ENCODE measurements at places on chromosomes 13 and 19.

- no peak for DNase-seq
Observed at GRCh38 chr19:30880151-30880550, 469.1 kb downstream of the TSHZ3 start.

DNA sequence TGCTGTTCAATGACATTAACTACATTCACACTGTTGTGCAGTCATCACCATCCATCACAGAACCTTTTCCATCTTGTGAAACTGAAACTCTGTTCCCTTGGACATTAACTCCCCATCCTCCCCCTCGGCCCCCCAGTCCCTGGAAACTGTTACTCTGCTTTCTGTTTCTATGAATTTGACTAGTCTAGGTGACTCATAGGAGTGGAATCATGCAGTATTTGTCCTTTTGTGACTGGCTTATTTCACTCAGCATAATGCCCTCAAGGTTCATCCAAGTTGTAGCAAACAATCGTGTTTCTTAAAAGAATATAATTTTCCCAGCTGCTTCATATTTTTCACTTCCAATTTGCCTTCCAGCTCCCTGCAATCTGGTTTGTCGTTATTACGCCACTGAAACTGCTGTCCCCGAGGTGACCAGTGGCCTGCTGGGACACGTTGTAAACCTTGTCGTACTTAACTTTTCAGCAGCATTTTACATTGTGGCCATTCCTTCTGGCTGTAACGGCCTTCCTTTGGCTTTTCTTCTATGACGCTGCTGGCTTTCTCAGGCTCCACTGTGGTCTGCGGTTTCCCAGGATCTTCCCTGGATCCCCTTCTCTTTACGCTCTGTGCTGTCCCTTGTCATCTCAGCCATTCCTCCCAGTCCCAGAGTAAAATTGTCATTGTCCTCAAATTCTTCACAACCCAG lies 74.0 kb downstream of the DHRS12 start:
- no peak for DNase-seq

DNA sequence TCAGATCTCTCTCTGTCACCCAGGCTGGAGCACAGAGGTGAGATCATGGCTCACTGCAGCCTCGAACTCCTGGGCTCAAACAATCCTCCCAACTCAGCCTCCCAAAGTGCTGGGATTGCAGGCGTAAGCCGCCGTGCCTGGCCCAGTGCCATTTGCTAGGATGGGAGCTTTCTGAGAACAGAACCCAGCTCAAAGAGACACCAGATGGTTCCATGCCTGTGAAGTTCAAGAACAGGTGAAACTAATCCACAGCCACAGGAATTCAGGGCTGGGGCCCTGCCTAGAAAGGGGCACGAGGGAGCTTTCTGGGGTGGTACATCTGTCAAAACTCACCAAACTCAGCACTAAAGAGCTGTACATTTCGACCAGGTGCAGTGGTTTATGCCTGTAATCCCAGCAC lies 4.2 kb downstream of the SLC7A9 start:
- no peak for DNase-seq

GRCh38 chr13:24863748-24864540 lies 100.0 kb downstream of the RNF17 start:
- no peak for DNase-seq

- no peak for DNase-seq
Observed at GRCh38 chr13:45700971-45701900, 884 bp upstream of the CBY2 start.

GRCh38 chr13:91054902-91055301 lies 292.6 kb upstream of the MIR17HG start:
- no peak for DNase-seq

DNA sequence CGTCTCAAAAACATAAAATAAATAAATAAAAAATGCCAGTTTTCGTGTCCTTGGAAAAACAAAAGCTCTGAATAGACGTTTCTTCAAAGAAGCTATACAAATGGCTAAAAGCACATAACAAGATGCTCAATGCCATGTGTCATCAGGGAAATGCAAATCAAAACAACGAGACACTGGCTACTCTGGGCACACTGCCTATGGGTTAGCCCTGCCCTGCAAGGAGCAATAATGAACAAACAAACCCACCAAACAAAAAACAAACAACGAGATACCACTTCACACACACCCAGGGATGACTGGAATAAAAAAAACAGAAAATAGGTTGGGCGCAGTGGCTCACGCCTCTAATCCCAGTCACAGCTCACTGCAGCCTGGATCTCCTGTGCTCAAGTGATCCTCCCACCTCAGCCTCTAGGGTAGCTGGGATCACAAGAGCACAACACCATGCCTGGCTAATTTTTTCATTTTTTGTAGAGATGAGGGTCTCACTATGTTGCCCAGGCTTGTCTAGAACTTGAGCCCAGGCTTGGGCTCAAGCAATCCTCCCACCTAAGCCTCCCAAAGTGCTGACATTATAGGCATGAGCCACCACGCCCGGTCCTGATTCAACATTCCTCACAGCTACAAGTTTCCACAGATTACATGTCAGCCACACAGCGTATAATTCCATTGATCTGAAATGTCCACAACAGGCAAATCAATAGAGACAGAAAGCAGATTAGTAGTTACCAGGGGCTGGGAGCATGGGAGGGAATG lies 15.5 kb upstream of the ISYNA1 start:
- no peak for DNase-seq

DNA sequence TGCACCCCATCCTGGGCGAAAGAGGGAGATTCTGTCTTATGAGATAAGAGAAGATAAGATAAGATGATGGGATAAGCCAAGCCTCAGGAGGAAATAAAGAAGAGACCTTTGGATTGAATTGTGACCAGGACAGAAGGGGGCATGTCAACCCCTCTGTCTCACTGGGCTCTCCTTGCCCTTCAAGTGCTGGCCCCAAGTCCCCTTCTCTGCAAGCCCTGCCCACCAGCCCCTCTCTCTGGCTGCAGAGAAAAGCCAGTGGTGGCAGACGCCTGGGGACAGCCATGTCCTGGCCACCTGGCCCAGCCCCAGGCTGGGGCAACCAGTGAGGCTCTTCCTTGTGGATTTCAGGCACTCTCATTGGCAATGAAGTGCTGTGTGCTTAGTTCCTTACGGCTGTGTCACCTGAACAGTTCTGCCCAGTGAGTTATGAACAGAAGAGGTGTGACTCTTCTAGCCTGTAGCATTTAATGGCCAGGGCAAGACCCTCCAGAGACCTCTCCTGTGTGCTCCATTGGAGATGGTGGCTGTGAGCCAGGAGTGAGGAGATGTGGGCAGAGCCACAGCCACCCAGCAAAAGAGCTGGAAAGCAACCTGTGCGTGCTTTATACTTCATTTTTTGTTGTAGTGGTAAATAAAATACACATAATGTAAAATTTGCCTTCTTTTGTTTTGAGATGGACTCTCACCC lies 6.1 kb upstream of the BTBD2 start:
- DNase-seq, result no peak

DNA sequence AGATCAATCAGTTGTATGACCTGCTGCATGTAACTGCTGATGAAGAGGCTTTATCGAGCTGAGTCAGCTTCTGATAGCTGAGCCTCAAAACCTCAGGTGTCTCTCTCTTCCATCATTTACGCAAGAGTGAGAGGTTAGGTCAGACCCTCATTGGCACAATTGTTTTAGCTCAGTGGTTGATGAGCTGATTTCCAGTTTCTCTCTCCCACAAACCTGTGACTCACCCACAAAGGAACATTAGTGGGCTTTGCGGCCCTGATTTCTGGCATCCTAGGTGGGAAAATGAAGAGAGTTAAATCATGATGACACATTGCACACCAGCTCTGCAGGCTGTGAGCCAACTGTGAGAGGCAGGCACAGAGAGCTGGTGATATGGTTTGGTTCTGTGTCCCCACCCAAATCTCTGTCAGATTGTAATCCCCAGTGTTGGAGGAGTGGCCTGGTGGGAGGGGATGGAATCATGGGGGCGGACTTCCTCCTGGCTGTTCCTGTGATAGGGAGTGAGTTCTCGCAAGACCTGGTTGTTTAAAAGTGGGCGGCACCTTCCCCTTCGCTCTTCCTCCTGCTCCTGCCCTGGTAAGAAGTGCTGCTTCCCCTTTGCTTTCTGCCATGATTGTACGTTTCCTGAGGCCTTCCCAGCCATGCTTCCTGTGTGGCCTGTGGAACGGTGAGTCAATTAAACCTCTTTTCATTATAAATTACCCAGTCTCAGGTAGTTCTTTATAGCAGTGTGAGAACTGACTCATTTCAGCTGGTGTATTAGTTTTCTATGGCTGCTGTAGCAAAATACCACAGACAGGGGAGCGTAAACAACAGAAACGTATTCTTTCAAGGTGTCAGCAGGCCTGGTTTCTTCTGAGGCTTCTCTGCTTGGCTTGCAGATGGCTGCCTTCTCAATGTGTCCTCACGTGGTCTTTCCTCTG lies 33.5 kb upstream of the TMTC4 start:
- DNase-seq, result no peak

- DNase-seq, result peak; percentile 61
Observed at GRCh38 chr19:19366434-19367396, 38.8 kb upstream of the GATAD2A start.

- no peak for DNase-seq
Observed at GRCh38 chr13:30142486-30143211, 164.7 kb downstream of the KATNAL1 start.

DNA sequence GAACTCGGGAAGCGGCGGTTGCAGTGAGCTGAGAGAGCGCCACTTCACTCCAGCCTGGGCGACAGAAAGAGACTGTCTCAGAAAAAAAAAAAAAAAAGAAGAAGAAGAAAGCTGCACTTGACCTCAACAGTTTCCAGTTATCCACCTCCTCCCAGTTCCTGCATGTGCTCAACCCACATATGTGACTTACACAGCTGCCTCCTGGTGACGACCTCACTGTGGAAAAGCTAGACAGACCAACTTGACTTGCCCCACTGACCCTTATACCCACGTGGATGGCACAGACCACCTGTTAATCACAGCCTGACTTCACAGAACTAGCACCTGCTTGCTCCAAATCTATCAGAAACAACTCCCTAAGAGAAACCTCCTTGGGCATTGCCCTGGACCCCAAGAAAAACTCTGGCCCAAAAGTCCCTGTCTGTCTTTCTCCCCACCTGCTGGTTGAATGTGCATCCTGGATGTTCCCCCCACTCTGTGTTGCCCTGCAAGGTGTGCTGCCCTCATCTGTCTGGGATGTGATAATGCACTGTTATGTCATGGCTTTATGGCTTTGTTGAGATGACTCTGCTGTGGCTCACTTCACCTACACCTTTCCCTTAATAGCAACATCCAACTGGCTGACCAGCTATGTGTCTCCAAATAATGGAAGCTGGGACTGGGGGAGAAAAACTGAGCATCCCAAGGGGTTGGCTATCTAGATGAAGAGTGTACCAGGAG lies 2.8 kb downstream of the ZNF20 start:
- peak; percentile 72 for DNase-seq

DNA sequence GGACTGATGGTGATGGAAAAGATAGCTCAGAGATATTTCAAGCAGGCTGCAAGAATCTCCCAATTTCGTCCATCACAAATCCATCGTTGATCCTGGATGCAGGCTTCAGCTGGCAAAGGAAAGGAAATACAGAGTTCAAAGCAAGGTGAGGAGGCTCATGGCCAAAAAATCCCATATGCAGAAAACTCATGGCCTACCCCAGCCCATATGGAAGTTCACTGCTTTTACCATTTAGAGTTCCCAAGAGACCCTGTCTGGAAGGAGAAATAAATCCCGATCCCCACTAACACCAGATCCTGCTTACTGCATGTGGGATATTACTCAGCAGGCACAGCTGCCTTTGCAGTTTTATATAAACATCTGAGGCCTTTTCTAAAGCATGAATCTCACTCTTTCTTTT lies 412.9 kb upstream of the SPRY2 start:
- DNase-seq, result no peak

GRCh38 chr13:90205911-90206310 lies 1141.6 kb upstream of the MIR17HG start:
- no peak for DNase-seq

- no peak for DNase-seq
Observed at GRCh38 chr19:38068826-38069225, 155.2 kb downstream of the DPF1 start.

- no peak for DNase-seq
Observed at GRCh38 chr13:35393886-35394285, 82.6 kb downstream of the MAB21L1 start.

DNA sequence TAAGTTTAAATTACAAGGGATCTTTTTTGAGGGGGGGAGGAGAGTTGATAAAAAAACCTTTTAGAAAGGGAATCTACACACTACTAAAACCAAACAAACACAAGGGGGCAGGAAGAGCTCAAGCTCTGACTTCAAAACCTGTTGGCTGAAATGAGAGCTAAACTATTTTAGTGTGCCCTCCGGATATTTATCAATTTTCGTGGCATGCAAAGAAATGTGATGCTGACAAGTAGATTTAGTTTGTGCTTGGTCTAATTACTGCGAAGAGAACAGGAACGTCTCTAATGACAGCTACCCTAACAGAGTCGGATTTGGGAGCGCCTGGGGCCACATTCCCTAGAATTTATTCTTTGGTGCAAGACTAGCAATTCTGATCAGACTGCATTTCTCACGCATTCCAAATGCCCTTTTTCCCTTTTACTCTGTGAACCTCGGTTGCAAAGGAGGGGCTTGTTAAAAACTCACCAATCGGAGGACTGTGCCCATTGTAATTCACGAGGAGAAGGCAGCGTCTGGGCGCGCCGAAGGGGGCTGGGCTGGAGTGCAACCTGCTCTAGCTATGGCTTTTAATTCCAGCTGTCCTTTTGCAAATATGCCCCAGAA lies 802 bp upstream of the FREM2 start:
- peak; percentile 35 for DNase-seq

GRCh38 chr19:13130886-13131490 lies 12.9 kb downstream of the NACC1 start:
- DNase-seq, result no peak

DNA sequence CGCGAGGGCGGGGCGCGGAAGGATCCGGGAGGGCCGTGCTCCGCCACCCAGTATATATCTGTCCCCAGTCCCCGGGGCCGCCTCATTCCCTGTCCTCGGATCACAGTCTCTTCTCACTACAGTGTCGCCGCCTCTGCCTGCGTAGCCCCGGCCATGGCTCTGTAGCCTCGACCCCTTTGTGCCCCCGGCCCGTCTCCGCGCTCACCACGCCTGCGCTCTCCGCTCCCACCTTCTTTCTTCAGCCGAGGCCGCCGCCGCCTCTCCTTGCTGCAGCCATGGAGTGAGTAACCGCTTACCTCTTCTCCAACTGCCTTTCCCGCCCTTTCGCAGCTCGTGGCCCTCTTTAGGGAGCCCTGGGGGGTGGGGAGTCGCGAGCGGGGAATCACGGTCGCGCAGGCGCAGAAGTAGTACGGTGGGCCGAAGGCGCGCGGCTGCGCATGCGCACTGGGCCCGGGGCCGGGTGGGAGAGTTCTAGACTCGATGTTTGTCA lies at the start of the genes ATF5 and NUP62:
ATF5 (plus strand) TSS at position 85 of the 490 bp plus-strand sequence. CDS start 1,646 bp downstream, outside the sequence.
NUP62 (minus strand) TSS at position 384 of the 490 bp plus-strand sequence. CDS start 19,697 bp downstream, outside the sequence.
- peak; percentile 56 for DNase-seq

- DNase-seq, result no peak
Observed at GRCh38 chr13:35698911-35699576, 222.6 kb upstream of the MAB21L1 start.

GRCh38 chr19:16623066-16623465 lies 4.9 kb downstream of the MED26 start:
- DNase-seq, result no peak

DNA sequence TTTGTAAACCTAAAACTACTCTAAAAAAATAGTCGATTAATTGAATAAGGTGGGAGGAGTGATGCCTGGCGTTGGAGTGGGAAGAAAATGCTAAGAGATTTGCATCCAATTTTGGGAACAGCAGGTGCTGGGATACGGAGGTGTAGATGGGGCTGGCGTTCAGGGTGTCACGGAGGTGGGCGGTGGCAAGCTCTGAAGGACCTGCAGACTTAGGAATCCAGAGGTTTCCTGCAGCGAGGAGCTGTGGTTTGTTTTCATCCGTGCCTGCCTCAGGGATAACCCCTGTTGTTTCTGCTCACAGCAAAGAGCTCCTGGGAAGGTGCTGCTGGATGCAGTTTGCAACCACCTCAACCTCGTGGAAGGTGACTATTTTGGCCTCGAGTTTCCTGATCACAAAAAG lies 166.4 kb upstream of the RNF113B start:
- DNase-seq, result no peak

- DNase-seq, result no peak
Observed at GRCh38 chr19:47353307-47353712, 4.2 kb downstream of the DHX34 start.

Measured in common myeloid progenitor, CD34-positive (primary cell).